ENCODE measurements at places on chromosomes 5 and 9. TPM values are rescaled to one million over a fixed set of nuclear protein-coding genes. Genes with fewer than 3 reads are reported as not detected.

- DNase-seq, result no peak
Observed at GRCh38 chr5:146909255-146910068, 30.9 kb upstream of the PPP2R2B start.

DNA sequence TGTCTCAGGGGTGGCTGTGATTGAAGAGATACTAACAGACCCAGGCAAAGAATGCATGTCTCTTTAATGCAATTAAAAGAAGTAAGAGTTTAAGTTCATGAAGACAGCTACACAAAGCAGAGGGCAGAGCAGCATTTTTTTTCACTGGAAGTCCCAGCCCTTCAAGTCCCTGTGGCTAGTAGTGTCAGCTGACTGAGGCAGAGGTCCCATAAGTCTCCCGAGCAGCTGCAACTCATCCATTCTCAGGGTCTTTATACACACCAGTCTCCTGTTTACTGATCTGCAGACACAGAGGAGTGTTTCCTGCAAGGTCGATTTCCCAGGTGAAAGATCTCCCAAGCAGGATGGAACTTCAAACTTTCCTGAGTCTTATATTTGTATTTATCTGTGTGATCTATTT lies 169.4 kb upstream of the GLRA1 start:
- DNase-seq, result no peak

DNA sequence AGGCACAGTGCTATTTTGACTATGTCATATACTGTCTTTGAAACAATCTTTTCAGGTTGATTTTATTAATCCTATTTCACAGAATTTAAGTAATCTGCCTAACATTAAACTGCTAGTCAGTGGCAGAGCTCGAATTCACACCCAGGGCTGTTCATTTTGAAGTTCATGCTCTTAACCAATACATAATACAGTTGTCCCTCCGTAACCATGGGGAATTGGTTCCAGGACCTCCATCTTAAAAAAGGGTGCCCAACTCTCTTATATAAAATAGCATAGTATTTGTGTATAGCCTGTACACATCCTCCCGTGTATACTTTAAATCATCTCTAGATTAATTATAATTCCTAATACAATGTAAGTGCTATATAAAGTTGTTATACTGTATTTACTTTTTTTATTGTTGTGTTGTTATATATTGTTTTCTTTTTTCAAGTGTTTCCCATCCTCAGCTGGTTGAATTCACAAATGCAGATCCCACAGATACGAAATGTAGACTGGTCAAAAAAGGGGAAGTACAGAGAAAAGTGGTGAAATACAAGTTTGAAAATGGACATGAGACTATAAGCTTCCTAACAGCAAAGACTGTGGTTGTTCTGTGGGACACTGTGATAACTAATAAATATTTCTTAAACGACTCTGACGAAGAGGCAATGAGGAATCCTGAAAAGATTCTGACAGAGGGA lies 18.3 kb downstream of the RFX3 start:
- DNase-seq, result no peak

GRCh38 chr5:121987685-121988073 lies 25.9 kb downstream of the SRFBP1 start:
- no peak for DNase-seq

DNA sequence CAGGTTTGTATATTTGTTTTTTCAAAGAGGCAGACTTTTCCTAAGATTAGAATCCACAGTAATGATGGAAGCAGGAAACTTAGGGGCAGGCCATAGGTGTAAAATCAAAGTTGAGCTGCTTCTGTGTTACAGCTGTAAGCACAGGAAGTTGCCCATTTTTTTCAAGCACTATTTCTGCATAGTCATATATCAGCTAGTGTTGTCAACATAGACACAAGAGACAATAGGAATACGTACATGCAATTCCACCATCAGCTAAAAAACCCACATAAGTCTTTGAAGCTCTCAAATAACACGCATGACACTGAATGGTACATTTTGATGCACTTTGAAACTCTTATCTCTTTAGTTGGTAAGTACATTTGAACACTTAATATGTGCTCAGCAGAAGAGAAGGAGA lies 20.2 kb upstream of the SMIM15 start:
- no peak for DNase-seq

- no peak for DNase-seq
Observed at GRCh38 chr9:20740929-20741582, 57.0 kb downstream of the FOCAD start.

- no peak for DNase-seq
Observed at GRCh38 chr5:87263498-87263897, 4.2 kb upstream of the RASA1 start.

GRCh38 chr9:138072897-138073296 lies 195.3 kb downstream of the CACNA1B start:
- DNase-seq, result peak; percentile 10

GRCh38 chr9:96219026-96219899 lies 82.7 kb downstream of the HSD17B3 start:
- DNase-seq, result no peak

- DNase-seq, result no peak
Observed at GRCh38 chr5:6029811-6030271, 348.5 kb downstream of the MED10 start.

DNA sequence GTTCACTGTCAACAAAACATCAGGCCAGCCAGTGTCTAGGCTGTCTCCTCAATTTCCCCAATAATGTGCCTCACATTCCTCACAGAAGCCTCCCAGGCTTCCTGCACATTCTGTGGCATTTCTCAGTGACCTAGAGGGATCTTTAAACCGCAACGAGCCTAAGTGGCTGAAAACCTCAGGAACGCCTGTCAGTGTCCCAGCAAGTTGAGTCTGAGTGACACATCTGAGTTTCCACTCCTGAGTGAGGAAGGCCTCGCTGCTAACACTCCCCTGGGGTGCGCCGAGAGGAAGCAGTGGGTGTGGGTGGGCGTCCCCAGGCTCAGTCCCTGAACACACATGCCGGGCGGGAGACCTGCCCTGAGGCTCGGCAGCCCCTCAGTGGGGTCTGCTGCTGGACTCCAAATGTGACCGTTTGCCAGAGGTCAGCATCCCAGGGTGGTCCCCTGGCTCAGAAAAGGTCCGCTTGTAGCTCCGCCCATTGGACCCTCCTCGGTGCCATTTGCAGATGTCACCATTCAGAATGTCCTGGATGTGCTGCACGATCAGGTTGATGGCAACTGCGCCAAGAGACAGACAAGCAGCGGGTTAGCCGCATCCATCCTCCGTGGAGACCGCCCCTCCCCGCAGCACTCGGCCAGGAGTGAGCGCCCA lies 6.3 kb downstream of the UCK1 start:
- no peak for DNase-seq

DNA sequence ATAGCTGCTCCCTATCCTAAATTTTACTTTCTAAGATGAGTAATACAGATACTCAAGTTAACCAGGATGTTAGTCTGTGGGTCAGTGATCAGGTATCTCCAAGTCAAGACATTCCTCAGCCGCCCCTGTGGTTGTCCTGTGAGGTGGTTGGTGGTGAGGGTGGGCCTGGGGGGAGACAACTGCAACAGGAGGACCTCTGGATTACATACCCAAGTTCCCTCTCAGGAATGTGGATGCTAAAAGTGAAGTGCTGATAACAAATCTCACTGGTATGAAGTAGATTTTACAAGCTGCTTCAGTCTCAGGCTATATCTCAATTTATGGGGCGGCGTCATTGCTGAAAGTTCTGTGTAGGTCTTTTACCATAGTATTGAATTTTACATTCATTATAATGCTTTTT lies 38.3 kb downstream of the SLC1A3 start:
- no peak for DNase-seq

DNA sequence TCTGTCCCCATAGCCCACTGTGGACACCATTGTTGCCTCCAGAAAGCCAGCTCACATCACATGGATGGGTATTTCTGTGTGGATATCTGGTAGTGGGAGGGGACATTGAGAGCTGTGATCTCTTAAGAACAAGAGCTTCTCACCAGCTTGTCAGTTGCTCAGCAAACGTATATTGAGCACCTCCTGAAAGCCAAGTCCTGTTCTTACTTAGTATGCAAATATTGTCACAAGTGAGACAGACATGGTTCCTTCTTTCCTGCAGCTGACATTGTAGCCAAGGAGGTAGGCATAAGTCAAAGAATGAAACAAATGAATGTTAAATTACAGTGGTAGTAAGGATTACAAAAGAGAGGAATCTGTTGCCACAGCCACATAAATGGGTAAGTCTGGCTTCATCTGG lies 3.8 kb downstream of the TCOF1 start:
- DNase-seq, result no peak

- no peak for DNase-seq
Observed at GRCh38 chr5:32018476-32019436, 155.4 kb downstream of the GOLPH3 start.

GRCh38 chr5:176653401-176654385 lies 6.4 kb downstream of the TSPAN17 start:
- DNase-seq, result no peak

- DNase-seq, result no peak
Observed at GRCh38 chr5:136328097-136328496, 37.2 kb downstream of the TRPC7 start.

DNA sequence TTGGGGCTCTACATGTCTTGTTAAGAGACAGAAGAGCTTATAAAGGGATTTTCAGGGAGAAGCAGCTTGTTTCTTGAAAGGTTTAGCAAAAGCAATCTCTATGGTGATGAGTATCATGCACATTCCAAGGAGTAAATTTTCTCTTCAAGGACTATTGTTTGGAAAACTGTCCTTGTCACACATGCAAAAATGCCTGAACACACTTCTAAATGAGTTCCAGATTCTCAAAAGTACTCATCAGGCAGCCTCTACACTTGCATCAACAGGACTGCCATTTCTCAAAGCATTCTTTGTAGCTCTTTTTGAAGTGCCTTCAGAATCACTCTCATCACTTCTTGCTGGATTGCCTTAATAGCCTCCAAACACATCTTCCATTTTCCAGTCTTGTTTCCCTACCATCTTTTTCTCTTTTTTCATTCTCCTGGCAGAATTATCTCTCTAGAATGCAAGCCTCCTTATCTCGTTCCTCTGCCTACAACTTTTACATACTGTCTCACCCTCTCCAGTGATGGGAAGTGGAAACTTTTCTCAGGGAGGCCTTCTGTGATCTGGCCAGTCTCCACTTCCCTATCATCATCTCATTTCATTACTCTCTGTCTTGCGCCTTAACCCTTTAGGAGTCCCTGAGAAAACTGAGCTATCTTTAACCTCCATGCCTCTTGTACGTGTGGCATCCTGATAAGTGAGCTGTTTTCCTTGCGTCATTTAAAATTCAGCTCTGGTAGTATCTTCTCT lies 631.5 kb upstream of the TLE4 start:
- no peak for DNase-seq

DNA sequence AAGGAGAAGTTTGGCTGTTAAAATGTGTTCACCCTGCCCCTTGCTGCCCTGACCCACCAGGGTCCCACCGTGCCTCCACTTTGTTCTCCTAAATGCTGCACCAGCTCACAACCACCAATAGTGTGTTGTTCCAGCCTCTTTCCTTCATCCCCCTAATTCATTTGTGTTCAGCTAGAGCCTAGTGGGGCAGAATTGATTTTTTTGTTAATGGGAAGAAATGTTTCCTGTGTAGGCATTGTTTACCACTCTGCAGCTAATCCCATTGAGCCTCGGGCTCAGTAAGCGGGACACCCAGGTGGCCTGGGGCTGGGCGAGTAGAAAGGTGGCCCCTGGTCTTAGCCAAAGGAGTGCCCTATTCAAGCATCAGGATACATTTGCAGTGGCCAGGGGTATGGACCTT lies 127.6 kb downstream of the MVB12B start:
- no peak for DNase-seq

The PPP2R2B gene
- total RNA-seq, result 1.6 TPM

The TARS1 gene
- total RNA-seq, result 64.2 TPM

The CDC14B gene
- 22.0 TPM for total RNA-seq

The GABRA1 gene
- total RNA-seq, result not detected

The LHX3 gene
- not detected for total RNA-seq

The CDH9 gene
- not detected for total RNA-seq

The SLC25A2 gene
- 0.64 TPM for total RNA-seq

The TMEM250 gene
- total RNA-seq, result 24.9 TPM

The FBXL7 gene
- total RNA-seq, result 10.8 TPM

The OR1L1 gene
- total RNA-seq, result not detected

The IDNK gene
- total RNA-seq, result 5.1 TPM

The FST gene
- total RNA-seq, result 23.0 TPM
